ENCODE measurements at places on chromosomes 6 and 20.

DNA sequence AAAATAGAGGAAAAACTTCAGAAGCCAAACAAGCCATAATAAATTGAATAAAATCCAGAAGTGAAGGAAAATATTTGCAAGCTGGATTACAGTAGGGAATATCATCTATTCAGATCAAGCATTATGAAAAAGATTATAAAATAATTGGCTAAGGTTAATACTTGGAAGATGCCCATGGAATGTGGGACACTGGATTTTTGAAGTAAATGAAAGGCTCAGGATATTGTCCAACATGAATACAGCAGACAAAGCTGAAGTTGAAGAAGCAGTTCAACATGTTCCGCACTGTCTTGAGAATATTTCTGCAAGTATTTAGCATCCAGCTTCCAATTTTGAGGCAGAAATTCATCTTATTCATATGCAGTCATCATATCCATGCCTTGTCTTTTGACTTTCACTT, 1278.4 kb upstream of the GJE1 start:
- no peak for DNase-seq

DNA sequence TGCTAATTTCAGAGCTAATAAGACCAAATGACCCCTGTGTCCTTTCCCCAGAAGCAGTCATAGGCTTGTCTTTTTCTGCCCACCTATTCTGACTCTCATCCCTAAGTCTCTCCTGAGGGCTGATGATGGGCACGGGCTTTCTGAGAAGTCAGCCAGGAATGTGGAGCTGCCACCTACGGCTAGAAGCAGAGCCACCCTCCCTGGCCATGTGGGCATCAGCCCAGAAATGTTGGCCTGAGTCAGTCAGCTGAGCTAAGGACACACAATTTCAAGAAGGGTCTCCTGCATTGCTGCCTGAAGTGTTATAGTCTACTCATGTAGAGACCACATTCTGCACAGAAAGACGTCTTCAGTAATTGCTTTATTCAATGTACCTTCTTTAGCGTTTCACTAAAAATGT, 17.1 kb downstream of the MYLIP start:
- DNase-seq, result no peak

DNA sequence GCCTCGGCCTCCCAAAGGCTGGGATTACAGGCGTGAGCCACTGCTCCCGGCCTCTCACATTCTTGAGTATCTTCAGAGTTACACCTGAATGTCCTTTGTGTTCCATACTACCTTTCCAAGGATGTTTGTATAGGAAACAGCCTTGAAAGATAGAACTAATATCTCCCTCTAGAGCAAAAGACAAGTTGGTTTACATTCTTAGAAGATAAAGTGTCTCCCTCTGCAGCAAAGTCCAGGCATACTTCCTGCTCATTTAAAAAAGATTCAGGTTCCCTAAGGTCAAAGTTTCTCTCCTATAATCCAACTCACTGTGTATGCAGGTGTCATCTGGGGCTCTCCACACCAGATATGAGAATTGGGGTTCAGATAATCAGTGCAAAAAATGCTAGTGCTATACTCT, 224.4 kb downstream of the TPBG start:
- DNase-seq, result no peak

DNA sequence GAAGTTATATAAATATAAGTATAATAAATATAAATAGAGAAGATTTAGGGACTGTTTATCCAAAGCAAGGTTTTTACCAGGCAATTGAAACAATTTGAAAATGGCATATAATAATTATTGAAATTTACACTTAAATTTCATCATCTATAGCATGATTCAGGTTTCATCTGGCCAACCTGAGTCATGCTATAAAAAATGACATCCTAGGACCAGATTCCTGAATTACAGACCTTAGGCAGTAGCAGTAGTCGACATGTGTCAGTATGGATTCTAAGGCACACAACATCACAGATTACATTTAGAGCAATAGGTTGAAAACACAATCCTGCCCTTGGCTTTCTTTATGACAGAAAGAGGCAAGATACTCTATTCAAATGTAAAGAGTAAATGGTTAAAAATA, 592.3 kb downstream of the PHF3 start:
- no peak for DNase-seq

GRCh38 chr6:118890997-118891790, 2.8 kb upstream of the ASF1A start:
- peak; percentile 12 for DNase-seq

DNA sequence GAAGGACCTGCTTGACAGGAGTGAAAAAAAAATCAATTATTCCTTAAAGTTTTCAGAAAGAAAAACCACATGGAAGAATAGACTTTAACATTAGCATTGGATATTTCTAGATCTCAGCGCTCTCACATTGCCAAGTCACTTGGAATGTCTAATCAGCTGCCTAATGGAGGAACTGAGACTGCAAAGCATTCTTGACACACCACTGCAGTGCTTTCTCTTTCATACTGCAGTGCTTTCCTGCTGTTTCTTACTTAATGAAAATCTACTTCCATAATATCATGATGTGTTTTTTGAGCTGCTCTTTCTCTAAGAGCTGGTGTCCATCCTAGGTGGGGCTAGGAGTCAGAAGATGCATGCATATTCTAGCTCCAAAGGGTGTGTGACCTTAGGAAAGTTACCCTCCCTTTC, 20.4 kb upstream of the MCM3 start:
- no peak for DNase-seq

GRCh38 chr6:87755708-87756671, 54.0 kb upstream of the AKIRIN2 start:
- peak; percentile 13 for DNase-seq

DNA sequence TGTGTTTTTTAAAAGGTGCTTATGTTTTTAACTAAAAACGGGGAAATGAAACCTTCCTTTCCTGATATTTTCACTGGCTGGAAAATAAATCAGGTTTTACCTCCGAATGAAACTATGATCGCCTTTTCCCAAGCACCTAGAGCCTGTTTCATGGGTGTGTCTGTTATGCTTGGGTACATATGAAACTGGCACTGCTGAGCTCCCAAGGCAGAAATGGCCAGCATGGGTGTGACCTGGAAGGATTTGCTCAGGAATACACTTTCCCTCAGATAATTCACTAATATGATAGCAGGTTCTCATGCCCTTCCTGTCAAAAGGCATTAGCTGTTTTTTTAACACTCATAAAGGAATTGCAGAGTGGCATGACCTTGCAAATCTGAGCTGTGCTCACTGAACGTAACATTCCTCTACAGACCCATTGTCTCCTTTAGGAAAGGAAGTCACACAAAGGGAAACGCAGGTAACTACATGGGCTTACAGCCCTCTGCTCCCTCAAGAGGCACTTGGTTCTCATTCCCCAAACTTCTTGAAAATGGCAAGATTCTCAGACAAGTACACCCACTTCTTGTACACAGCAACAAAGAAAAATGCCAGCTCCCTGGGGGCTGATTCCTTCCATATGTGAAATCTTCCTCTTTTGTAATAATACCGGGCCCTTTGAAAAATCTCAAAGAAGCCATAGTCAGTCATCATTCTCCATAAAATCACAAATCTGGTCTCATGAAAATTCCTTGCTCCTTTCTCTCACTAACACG, 72.7 kb downstream of the METTL24 start:
- no peak for DNase-seq

DNA sequence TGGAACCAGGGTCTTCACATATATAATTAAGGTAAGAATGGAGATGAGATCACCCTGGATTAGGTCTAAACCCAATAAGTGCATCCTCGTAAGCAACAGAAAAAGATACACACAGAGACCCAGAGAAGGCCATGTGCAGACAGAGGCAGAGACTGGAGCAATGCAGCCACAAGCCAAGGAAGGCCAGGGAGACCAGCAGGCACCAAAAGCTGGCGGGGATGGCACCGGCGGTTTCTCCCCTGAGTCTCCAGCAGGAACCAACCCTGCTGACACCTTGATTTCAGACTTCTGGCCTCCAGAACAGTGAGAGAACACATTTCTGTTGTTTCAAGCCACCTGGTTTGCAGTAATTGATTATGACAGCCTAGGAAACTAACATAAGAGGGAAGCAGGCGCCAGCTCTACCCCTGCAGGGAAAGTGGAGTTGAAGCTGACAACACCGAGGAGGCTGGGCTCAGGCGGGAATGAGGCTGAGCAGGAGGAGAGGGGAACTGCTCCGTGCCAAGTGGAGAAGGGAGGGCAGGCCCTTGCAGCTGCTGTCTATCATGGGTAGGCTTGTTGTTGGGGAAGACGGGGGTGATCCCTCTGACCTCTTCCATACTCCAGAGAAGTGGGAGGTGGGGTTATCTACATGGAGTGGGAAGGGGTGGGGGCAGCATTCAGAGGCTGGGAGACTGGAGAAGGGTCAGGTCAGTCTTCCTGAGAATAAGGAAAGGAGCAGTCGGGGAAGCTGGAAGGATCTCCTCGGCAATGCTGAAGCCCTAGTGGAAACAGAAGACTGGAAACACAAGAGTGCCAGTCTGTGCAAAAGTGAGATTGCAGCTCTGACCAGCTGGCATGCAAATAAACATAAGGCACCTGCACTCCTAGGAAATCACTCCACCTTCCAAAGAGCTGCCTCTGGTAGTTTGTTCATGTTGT, 72.7 kb downstream of the NFATC2 start:
- no peak for DNase-seq

GRCh38 chr6:30543821-30544220, 12.5 kb downstream of the GNL1 start:
- DNase-seq, result no peak

GRCh38 chr20:39524371-39524911, 562.3 kb downstream of the DHX35 start:
- no peak for DNase-seq

DNA sequence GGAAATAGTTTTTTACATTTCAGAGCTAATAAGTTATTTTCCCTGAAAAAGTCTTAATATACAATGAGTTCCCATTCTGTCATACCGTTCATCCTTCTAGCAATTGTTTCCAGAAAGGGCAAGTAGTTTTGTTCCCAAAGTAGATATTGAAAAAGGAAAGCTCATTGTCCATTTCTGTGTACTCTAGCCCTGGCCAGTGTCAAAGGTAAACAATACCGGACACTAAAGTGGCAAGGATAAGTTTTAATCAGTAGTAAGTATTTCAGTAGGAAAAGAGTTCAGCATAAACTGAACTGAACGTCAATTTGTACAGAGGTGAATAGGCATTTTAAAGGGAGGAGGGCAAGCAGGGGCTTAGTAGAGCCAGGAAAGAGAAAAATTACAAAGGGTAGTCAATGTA, 43.5 kb upstream of the CALHM6 start:
- DNase-seq, result no peak

GRCh38 chr6:8043221-8043620, 21.0 kb downstream of the BLOC1S5 start:
- DNase-seq, result no peak

DNA sequence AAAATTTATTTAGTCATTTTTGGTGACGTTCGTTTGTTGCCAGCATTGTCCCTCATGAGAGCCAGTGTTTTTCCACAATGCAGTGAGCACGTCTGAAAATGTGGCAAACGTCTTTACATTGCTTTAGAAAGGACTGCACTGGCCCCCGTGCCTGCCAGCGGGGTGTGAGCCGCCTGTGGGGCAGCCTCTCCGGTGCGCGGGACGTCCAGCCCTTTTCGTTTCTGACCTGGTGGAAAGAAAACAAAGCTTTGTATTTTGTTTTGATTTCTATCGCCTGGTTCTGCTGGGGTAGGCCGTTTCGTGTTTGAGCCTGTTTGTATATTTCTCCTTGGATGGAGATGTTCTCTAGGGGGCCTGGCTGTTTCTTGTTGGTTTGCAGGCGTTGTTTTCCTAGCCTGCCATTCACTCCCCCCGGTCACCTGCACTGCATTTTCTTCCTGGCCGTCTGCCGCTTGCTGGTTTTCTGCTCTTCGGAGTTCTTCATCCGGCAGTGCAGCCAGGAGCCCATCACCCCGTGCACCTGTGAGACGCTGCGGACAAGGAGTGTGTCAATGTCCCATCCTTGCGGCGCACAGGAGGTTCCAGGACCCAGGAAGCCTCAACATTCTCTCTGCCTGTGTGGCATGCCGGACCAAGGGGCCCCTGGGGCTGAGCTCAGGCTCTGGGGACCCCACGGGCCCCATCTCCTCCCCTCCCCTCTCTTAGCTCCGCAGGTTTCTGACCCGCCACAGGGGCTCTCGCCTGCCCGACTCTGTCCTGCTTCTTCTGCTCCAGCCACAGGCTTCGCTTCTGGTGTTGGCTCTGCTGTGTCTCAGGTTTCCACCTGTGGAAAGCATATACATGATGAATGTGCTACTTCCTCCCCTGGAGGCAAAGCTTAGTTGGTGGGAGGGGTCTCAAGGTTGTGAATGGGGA, 100.5 kb downstream of the CDH4 start:
- no peak for DNase-seq

DNA sequence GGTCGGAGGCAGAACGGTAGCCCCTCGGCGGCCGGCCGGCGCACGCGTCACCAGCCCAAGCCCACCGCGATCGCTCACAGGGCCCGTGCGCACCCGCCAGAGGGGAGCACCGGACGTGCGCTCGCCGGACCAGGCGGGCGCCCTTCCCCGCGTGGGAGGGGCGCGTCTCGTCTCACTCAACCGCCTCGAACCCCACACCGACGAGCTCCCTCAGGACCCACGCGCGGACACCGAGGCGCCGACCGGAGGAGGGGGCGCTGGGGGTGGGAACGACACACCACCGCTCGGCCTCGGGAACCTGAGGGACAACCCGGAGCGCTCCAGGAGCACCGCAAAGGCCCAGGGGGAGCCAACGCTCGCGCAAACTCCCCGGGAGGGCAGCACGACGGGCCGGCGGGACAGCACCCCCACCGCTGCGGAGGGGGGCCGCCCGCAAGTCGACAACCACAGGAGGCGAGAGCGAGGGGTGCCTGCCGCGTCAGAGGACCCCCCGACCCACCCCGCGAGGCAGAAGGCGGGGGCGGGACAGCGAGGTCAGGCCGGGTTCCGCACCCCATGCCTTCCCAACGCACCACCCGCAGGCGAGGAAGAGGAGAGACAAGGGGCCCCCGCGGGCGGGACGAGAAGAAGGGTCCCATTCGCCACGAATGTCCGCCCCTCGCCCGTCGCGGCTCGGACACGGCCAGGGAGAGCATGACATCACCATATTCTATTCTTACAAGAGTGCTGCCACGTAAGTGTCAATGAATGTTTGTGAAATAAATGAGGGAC, 512.7 kb upstream of the ZNF337 start:
- no peak for DNase-seq

GRCh38 chr6:169171951-169172350, 81.7 kb downstream of the THBS2 start:
- no peak for DNase-seq

DNA sequence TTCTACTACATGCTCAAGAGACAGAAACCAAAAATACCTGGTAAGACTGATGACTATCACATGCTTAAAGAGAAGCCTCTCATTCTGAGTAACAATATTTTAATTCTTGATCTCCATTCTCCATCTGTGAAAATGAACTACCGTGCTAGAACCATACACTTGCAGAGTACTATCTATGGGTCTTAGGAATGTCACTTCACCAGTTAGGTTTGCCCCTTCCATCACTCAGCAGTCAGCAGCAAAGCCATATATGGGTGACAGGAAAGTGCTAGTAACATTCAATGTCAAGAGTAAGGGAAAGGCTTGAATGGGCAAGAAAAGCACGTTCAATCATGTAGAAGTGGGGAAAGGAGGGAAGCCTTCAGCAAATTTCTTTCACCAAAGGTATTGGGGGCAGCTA, 2.3 kb downstream of the DNAAF9 start:
- no peak for DNase-seq

DNA sequence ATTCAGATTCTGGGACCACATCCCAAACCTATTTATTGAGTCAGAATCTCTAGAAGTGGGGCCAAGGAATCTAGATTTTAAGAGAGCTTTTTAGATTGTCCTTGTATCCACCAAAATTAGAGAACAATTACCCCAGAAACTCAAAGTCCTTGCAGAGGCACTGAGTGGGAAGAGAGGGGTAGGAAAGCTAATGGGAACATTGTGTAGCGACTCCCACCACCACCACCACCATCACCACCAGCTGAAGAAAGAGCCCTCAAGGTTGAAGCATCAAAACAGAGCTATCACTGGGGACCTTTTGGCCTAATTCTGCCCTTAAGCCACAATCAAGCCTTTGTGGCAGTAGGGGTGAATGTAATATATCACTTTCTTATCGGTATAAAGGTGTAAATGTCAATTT, 39.0 kb upstream of the SLC32A1 start:
- DNase-seq, result no peak

Measured in NCI-H226 (cell line).